CD4-positive, alpha-beta T cell (primary cell): ENCODE measurements at places on chromosomes 6 and 20.

GRCh38 chr6:150008588-150008987, 16.7 kb downstream of the RAET1L start:
- no peak for DNase-seq

DNA sequence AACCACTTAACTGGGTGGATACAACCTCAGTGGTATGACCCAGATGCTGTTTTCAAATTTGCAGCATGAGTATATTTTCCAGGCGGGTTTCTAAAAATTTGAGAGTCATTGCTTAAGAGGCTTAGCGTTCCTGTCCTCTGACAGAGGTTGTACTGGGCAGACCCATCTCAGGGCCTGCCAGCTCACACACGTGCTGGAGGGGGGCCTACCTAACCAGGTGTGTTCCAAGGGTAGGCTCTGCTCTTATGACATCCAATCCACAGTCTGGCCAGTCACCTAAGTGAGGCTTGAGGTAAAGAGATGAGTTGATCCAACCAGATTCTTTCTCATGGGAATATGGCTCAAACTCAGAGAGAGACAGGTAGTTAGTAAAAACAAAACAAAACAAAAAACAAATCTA, 1.3 kb downstream of the LYRM4 start:
- no peak for DNase-seq

DNA sequence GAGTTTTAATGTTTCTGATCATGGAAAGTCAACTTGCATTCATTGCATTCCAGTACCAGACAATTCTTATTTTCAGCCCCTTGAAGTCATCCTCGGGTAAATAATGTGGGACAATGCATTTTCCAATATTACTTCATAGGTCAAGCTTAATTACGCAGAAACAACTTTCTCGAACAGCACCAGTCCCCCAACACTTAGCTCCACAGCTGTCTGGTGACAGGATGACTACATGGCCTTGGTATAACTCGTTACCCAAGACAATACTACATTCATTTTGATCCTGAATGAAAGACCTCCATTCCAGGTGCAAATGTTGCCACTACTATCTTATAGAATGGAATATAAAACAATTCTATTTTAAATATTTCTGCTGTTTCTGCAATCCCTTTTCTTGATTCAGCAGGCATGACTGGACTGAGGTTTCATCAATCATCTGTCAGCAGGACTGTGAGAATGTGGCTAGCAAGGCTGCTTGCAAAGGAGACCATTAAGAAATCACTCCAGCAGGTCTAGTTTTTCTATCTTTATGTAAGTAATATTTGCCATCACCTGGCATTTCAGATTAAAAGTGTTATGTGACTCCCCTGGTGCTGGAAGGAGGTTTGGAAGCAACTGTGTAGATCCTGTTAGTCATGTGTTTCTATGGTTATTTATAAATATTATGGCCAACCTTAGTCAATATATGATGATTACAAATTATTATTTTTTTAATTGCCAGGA, 147.9 kb downstream of the HAO1 start:
- DNase-seq = no peak

DNA sequence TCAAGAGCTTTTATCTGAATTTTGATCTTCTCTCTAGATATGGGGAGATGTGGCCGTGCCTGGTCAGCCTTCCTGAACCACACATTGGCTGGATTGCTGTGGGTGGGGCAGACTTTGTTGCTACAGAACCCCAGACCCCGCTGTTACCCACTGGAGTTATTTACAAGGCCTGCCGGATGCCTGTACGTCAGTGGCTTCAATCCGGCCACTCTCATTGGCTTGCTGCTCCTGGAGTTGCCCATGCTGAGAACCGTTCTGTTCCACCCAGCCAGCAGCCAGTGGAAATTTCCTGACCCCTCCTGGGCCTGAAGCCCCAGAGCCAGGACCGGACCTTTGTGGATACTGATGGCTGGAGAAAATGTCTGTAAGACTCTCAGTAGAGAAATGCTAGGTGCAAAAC, 101.9 kb downstream of the TFAP2C start:
- no peak for DNase-seq

DNA sequence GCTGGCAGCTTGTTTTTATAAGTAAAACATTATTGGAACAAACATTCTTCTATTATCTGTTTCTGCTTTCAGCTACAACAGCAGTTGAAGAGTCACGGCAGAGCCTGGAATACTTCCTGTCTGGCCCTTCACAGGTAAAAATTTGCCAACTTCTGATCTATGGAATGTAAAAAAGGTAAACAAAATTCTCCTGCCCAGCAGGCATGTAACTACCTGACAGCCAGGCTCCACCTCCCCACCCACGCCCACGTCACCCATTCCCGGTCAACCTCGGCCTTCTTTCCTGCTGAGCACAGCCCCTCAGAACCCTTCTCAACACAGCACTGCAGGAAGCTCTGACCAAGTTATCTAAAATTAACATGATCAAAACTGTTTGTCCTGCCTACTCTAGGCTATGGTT, 166.0 kb downstream of the DLL1 start:
- DNase-seq = no peak
